Neural crest cell (in vitro differentiated cells): ENCODE measurements at places on chromosomes 12 and 14.

DNA sequence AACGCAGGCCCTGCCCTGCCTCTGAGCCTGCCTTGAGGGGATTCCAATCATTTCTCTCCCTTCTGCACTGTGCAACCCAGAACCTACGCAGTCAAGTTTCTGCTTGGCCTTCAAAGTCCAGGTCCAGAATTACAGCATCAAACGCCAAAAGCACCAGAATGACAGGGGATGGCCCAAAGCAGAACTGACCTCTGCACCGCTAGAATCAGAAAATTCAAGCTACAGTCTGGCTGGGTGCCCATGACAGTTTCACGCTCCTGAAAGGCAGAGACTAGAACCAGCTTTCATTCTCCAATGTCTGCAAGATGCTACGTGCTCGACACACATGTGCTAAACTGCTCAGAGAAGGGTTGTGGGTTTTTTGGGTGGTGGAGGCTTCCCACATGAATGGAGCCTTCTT is 4.1 kb downstream of the CLMN start:
- DNase-seq: no peak

DNA sequence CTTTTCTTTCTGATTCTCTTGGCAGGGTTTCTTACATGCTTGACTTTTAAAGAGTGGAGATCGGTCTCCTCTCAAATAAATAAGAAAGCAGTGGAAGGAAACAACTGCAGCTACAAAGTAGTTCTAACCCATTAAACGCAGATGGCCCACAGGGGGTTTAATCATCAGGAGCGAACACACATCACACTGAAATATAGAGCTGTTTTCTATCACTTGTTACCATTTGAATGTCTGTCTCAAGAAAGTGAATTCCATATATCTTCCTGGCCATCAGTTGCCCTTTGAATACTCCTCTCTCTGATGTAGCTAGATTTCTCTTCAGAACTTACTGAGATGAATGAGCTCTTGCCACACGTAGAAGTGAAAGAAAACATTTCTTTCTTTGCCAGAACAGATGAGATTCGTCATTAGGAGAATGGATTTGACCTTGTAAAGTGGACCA is 29.1 kb downstream of the ALX1 start:
- no peak for DNase-seq

DNA sequence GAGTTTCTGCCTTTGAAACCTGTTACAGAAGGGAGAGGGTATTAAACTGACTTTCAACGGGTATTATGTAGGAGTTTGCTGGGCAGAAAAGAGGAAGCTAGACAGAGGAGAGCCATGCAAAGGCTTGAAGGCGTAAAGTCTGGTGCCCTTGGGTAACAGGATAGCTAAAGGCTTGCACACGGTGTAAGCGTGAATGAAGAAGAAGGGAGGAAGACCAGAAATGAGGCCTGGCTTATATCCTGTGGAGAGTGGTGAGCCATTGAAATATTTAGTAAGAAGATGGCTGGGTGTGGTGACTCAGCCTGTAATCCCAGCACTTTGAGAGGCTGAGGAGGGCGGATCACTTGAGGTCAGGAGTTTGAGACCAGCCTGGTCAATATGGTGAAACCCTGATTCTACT is 22.6 kb downstream of the SUDS3 start:
- no peak for DNase-seq

DNA sequence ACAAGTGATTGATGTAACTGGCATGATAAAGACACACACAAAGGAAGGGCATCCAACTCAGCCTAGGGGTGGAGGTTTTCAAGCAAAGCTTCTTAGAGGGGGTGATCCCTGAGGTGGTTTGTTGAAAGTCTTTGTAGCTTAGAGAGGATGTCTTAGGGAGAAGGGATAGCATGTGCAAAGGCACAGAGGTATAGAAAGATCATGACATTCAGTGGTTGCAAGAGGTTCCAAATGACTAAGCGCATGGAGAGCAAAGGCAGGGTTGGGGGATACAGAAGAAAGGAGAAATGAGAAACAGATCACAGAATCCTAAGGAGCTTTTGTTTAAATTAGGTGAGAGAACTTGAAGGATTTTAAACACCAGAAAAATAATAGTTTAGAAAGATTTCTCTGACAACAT is 5.2 kb upstream of the CCT2 start:
- no peak for DNase-seq

DNA sequence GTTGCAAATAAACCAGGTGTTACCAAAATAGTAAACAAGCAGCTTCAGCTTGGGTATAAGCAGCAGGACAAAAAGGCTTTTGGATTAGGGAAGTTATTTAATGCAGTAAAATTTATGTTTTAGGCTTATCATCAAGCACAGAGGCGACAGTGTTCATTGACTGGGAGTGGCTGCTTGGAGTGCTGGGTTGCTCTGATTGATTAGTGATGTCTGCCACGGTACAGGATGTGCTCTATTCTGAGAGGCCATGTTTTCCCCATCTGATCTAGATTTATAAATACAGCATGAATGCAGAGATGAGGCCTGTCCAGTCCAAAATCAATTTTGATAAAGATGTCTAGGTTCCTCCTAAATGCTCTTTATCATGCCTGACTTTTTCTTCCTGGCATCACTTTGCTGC is 83.5 kb downstream of the MAP1LC3B2 start:
- DNase-seq: no peak
